Stimulated activated CD8-positive, alpha-beta memory T cell treated with anti-CD3 and anti-CD28 coated beads, Interleukin-15, amount 100 ng/mL, for 48 hours (primary cell): ENCODE measurements at places on chromosomes 5 and 9.

DNA sequence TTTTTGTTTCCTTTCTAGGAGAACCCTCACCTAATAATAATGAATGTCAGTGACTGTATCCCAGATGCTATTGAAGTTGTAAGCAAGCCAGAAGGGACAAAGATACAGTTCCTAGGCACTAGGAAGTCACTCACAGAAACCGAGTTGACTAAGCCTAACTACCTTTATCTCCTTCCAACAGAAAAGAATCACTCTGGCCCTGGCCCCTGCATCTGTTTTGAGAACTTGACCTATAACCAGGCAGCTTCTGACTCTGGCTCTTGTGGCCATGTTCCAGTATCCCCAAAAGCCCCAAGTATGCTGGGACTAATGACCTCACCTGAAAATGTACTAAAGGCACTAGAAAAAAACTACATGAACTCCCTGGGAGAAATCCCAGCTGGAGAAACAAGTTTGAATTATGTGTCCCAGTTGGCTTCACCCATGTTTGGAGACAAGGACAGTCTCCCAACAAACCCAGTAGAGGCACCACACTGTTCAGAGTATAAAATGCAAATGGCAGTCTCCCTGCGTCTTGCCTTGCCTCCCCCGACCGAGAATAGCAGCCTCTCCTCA is 87.1 kb downstream of the OSMR start:
- DNase-seq = no peak

DNA sequence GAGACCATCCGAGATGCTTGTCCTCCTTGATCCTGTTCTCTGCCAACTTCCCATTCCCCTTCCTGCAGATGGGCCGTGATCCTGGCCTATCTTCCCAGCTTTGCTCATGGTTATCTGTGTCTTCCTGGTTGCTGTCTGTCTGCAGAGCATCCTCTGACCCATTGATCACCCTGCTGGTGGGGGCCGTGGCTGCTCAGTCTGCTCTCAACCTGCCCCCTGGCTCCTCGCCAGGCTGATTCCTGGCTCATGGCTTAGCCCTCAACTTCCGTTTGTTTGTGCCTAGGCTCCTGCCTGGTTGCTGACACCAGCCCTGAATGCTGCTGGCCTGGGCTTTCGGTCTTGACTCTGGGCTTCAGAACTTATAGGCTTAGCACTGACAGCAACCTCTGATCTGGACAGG is 67.1 kb upstream of the SMIM15 start:
- DNase-seq = no peak

DNA sequence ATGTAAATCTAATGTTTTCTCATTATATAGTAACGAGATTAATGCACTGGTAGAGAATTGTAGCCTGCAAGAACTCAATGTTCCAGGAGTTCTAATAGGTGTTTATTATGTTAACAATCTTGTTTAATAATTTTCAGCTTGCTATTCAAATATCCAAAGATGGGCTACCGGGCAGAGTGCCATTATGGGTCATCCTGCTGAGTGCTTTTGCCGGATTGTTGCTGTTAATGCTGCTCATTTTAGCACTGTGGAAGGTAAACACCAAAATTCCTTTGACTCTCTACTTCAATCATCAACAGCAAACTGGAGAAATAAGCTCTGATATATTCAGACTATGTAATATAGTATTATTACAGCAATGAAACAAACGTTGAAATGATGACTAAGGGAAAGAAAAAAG is 41.9 kb upstream of the ITGA2 start:
- DNase-seq = no peak

- DNase-seq = no peak
Measured at GRCh38 chr9:20044686-20045085, 255.8 kb upstream of the SLC24A2 start.

DNA sequence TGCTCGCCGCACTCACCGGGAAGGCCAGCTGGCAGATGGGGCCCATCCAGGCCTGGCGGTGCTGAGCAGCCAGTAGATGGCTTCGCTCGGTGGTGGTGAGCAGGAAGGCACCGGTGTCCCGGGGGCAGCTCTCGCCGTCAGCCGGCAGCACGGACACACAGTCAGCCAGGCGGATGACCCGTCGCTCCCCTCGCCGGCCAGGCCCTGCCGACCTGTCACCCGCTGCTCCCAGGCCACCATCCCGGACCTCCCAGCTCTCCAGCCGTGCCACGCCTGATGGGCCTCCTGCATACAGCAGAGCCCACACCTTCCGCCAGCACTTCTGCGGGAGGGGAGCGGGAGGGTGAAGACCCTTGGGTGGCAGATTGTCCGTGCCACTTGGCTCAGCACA is 1.4 kb downstream of the DOK3 start:
- DNase-seq = no peak

DNA sequence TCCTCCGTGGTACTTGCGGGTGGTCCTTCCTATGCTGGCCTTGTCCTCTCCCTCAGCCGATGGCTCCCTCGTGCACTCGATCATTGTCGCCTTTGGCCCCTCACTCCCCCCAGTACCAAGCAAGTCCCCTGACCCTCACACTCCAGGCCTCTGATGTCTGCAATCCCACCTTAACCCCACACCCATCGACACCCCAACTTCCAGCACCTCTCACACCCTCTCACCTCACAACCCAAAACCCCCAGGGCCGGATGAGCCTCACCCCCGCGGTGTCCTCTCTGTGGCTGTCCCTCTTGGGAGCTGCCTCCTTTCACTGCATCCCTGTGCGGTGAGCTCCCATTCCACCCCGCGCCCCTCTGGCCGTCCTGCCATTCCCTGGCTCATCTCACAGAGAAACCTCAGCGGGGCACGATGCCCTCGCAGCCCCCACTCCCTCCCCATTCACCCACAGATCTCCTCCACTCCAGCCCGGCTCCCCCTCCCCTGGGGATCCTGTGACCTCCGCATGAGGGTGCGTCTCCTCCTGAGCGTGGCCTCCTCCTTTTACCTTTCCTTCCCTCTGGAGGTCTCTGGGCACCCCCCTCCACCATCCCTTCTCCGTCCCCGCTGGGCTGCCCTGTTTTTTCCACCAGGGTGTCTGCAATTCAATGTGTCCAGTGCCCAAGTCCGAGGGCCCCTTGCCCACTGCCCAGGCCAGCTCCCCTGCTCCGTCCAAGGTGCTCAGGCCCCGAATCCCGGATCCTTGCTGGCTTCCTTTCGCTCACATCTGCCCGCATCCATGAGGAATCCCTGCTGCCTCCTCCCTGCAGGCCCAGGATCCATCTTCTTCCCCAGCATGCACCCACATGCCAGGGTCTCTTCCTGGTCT is 15.8 kb upstream of the RNU6ATAC start:
- DNase-seq = no peak

DNA sequence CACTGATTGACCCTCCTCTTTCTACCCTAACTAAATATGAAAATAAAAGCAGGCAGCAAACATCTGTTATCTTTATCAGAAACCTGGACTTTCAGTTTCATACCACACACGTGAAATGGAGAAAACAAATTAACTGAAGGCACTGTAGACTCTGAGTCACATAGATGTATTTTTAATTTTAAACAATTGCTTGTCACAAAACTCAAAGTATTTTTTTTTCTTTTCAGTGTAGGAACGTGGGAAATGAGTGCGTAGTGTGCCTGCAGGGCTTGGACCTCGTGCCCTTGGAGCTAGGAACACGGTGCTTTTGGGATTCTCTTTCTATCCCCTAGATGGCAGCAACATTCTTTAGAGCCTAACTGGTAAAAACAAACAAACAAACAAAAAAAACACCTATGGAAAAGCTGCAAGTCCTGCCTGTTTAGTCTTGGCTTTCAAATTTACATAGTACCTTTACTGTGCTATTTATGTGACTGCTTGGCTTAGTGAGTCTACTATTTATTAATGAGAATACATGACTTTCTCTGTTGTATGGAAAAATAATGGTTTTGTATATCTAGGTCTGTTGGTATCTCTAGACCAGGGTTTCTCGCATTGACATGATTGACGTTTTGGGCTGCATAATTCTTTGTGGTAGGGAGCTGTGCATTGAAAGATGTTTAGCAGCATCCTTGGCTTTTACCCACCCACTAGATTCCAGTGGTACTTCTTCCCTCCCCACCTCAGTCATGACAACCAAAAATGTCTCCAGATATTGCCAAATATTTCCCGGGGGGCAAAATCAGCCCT is 16.8 kb upstream of the ACTBL2 start:
- DNase-seq = no peak

DNA sequence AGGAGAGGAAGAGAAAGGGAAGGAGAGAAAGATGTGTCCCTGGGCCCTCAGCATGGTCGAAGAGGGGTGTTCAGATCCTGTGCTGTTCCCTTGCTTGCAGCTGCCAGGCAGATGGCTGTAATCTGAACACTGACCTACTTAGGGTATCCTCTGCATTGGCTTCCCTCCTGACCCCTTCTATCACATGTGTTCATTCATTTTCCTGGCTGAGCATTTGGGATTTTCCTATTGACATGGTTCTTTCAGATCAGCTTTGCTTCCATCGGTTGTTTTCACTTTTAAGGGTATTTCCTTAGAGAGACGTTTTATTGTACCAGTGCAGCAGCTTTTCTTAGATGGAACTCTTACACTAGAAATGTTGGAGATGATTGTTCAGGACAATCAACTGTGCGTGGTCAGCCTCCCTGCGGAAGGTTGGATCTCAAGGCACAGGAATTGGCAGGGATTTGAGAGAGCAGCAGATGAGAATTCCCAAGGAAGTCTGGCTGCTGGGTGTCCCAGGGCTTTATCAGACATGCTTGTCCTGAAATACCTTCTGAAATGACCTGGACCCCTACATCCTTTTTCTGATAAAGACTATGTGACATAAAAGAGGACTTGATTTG is 26.0 kb downstream of the ACTBL2 start:
- no peak for DNase-seq

GRCh38 chr5:115246361-115246991 is 16.2 kb downstream of the PGGT1B start:
- DNase-seq = no peak

- no peak for DNase-seq
Measured at GRCh38 chr5:122111460-122111859, 17.9 kb upstream of the ZNF474 start.

- no peak for DNase-seq
Measured at GRCh38 chr5:168931638-168932345, 352.6 kb upstream of the PANK3 start.

DNA sequence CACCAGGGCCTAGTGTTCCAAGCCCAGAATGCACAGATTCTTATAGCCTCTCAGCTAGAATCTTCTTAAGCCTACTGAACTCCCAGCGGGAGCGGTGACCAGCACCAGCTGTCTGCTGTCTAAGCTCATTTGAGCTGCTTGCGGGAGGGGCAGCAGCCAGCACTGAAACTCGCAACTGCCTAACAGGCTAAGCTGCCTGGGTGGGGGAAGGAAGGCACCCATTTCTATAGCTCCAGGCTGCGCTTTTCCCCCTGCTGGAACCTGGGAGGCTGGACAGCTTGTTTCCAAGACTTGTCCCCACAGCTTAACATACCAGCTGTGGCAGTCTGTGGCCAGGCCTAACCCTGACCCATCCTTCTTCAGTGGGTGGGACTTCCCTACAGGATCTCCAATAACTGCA is 512.9 kb downstream of the EFNA5 start:
- DNase-seq = no peak

DNA sequence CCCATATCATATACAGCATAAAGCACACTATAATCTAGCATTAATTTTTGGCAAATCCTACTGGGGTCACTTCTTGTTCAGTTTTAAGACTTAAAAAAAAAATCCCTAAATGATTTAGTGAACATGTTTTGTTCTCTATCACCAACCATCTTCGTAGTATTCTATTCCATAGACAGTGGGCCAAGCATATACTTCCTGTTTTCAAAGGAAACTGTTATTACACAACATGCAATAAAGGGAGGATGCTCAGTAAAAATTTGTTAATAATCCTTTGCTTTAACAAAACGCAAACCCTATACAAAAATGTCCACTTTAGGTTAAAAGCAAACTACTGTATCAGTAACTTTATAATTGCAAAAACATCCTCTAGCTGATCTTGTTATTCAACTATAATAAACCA is 13.0 kb downstream of the CCNH start:
- no peak for DNase-seq

- DNase-seq = no peak
Measured at GRCh38 chr9:8871796-8872445, 1072.3 kb upstream of the DMAC1 start.

DNA sequence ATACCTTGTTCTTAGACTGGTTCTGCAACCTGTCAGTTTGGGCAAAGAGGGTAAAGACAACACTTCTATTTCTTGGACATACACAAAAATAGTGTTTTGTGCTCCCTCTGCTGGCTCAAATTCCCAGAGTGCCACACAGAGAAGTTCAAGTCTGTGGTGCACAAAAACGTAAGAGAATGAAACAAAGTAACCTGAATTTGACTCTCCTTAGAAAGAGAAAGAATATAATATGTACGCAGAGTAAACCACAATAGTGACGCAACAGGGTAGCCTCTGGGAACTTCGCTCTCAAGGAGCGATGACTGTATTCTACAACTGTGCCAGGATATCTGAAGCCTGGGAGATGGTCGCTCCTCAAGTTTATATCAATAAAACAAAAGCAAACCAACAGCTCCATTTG is 18.5 kb downstream of the DDX31 start:
- no peak for DNase-seq

GRCh38 chr9:126304971-126305320 is 21.7 kb upstream of the MVB12B start:
- DNase-seq = no peak

DNA sequence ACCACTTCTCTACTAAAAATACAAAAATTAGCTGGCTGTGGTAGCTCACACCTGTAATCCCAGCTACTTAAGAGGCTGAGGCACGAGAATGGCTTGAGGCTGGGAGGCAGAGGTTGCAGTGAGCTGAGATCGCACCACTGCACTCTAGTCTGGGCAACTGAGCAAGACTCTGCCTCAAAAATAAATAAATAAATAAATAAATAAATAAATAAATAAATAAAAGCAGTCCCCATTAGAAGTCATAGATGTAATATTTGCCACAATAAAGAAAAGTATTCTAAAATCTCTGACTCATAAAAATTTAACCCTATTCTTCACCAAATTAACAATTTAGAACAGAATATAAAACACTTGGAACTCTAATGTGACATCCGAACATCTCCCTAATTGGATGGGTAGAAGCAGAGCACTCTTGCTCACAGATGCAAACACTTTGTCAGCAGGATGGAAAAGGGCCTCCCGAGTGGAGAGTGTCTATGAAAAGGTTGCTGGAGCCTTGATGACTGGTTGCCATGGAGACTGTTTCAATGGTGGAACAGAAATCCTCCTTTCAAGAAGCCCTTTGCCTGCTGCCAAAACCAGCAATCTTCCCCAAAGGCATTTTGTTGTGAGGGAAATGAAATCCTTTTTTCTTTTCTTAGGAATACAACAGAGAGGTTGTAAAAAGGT is 38.9 kb upstream of the TRAF1 start:
- DNase-seq = no peak

- DNase-seq = no peak
Measured at GRCh38 chr9:101269591-101270283, 115.1 kb downstream of the BAAT start.

- no peak for DNase-seq
Measured at GRCh38 chr5:33558489-33558888, 117.7 kb downstream of the TARS1 start.

GRCh38 chr5:32421075-32421474 is 23.5 kb downstream of the ZFR start:
- DNase-seq = no peak
